ENCODE measurements at places on chromosomes 16 and 17.

- DNase-seq, result no peak
Measured at GRCh38 chr16:86740906-86741799, 162.8 kb downstream of the FOXL1 start.

DNA sequence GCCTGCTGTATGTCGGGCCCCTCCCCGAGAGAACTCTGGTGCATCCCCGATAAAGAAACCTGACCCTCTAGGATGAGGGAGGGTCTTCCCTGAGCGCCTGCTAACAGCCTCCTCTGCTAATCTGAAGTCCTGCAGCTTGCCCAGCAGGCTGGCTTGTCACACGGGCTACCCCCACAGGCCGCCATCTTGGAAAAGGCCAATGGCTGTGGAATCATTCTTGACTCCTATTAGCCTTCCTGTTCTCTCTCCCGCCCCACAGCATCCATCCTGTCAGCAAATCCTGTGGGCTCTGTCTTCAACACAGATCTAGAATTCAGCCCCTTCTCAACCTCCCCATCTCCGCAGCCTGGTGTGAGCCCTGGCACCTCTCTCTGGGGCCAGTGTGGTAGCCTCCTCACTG is 12.0 kb downstream of the IL4R start:
- no peak for DNase-seq

DNA sequence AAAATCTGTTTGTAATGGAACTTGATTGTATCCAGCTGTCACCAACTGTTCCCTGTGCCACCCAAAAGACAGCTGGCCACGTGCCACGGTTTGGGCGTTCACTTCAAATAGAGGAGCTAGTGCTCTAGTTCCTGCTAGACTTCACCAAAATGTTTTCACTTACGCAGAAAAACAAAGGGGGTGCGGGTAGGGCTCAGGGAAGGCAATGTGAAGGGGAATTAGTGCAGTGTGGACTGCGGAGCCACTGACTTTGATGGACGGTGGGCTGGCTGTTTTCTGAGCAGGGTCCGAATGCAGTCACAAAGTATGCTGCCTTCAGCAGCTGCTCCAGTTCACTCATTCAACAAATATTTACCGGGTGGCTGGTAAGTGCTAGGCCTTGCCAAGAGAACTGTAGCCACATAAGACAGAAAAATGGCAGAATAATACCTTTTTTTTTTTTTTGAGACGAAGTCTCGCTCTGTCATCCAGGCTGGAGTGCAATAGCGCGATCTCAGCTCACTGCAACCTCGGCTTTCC is 7.6 kb upstream of the CYTH1 start:
- DNase-seq, result peak; percentile 25

DNA sequence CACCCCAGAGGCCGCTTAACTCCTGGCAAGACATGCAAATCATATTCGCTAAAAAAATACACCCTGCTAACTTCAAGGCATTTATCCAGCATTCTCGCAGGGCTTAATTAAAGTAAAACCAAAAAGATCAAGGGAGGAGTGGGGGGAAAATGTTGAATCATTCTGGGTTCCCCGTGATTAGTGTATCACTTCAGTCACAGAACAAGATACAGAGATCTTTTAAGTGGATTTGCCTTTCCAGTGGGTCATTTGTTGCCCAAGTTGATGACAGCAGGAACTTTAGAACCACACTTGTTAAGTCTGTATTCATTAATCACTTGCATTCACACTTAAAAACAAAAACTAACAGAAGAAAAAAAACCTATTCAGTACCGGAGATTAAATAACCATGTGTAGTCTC is 17.3 kb downstream of the CRYBA1 start:
- DNase-seq, result no peak

DNA sequence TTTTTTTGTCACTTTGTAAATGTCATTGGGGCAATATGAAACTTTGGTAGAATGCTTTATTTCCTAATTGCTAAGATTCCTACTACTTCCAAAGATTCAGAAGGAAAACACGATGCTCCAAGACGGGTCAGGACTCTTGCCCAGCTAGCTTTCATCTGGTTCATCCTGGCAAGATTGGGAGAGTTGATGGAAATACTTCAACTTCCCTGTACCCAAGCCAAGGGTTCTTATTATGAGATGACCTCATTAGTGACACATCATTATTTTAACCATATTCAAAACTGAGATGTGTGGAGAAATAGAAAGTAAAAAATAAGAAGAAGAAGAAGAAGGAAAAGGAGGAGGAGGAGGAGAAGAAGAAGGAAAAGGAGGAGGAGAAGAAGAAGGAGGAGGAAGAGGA is 25.6 kb downstream of the SOX9 start:
- no peak for DNase-seq

DNA sequence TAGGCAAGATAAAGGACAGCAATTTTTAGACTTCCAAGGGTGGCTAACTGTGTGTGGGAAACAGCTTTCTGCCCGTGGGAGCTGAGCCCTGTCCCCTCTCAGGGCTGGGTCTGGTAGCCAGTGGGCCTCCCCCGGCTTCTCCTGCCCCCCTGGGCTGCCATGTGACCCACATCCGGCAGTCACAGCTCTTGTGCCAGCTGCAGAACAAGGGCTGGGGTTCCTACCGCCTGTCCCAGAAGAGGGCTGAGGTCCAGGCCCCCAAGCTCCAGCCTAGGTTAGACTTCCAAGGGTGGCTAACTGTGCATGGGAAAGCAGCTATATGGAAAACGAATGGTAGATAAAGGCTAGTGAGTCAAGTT is 6.1 kb downstream of the GAST start:
- no peak for DNase-seq

DNA sequence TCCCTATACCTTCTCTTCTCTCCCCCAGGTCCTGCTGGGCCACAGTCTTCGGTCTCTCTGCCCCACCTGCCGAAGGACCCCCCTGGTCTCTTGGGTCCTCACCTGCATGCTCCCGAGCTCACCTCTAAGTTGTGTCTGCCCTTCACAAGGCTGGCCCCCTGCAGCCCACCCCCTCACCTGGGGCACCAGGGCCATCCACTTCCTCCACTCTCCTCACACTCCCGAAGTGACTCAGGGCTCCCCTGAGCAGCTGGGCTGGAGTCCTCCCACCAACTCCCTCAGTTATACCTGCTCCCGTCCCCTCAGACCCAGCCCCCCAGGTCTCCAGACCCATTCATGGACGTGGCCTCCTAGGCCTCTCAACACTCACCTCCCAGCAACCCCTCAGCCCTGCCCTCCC is 822.0 kb downstream of the KCNJ18 start:
- no peak for DNase-seq

All from ACHN (cell line).